ENCODE measurements at places on chromosomes 13 and 19.
A peak's percentile ranks its signal among the peaks of the same experiment; 100 is the strongest.

- no peak for DNase-seq
These were observed 269.3 kb downstream of the UQCRFS1 start for GRCh38 chr19:28943651-28944050.

DNA sequence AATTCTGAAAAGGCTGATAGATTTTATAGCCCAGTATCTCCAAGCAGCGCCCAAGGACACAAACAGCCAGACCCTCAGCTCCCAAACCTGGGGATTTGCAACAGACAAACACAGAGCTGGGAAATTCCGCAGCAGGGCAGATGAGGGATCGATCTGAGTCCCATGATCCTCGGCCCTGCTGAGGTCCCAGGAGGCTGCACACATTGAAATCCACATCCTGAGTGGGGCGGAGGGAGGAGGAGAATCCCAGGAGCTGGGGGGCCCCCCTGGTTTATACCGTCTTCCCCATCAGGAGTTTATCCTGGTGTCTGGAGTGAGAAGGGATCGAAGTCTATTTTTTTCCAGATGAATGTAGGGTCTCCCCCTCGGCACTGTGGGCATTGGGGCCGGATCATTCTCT lies 49.3 kb downstream of the GNG7 start:
- DNase-seq: no peak

- peak; percentile 53 for DNase-seq
These were observed 9.1 kb upstream of the DPP9 start for GRCh38 chr19:4732680-4733114.

GRCh38 chr19:11023016-11023415 lies 62.2 kb downstream of the SMARCA4 start:
- no peak for DNase-seq

DNA sequence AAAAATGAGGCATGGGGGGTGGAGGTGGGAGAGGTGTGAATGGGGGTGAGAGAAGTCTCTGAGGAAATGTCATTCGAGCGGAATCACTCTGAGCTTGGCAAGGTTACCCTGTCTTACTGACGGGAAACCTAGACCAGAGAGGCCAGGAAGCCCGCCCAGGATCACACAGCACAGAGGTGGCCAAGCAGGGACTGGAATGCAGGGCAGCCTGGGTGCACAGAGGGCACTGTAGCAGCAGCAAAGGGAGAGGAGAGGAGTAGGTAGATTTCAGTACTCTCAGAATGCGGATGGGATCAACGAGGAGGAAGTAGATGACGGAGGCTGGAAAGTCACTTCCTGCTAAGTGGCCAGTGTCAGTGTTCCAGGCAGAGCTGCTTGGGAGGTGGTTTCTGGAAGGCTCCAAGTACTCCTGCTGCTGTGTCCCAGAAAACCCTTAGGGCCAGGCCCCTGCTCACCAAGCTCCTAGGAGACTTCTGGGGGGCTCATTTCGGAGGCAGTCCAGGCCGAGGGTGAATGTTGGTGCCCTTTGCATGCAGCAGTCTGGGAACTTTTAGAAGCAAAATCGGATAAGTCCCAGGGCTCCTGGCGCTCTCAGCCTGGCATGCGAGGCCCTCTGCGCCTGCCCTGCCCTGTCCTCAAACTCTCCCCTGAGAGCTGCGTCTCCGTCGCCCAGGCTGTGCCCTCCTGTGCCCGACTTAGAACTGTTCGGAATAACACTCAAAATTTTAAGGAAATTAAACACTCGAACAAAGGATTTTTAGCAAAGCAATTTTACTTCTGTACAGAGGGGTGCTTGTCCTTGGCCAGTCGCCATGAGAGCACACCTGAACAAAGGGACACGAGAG lies 33.5 kb downstream of the DNM2 start:
- no peak for DNase-seq

DNA sequence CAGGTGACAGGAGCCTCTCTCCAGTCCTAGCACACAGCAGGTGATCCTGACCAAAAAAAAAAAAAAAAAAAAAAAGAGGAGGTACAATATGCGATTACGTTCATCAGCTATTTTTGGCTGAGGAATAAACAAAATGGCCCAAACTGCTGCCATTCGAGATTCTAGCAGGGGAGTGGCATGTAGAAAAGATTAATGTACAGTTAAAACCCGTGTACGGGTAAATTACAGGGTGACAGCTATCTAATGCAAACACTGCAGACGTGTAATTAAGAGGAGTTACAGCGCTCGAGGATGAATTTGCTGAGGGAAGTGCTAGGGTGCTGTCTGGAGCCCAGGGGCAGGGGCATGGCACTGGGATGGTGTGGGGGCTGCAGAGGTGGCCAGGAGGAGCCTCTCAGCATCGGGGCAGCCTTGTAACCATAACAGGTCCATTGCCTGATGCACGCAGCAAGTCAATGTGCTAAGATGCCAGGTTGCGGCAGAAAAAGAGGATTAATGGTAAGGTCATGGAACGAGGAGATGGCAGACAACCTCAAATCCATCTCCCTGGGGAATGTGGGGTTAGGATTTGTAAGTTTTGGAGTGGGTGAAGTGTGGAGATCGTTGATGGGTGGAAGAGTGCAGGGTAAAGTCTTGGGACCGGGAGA lies 17.4 kb downstream of the CHST8 start:
- no peak for DNase-seq

- no peak for DNase-seq
These were observed 172.3 kb upstream of the TSC22D1 start for GRCh38 chr13:44748439-44748838.

DNA sequence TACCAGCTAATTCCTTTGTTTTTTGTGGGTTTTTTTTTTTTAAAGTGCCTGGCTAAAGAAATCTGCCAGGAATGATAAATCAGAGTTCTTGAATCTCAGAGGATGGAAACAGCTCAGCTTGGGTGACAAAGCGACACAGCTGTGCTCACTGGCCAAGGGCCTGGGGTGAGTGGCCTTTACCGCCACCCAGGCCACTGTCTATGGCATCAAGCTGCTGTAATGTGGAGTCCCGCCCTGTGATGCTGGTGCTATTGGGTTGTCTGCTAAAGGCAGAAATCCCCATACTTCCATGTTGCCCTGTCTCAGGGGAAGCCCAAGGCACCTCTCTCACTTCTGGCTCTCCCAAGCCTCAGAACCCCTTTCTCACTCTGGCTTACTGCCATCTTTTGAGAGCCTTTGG lies 82.6 kb upstream of the FARP1 start:
- DNase-seq: no peak

DNA sequence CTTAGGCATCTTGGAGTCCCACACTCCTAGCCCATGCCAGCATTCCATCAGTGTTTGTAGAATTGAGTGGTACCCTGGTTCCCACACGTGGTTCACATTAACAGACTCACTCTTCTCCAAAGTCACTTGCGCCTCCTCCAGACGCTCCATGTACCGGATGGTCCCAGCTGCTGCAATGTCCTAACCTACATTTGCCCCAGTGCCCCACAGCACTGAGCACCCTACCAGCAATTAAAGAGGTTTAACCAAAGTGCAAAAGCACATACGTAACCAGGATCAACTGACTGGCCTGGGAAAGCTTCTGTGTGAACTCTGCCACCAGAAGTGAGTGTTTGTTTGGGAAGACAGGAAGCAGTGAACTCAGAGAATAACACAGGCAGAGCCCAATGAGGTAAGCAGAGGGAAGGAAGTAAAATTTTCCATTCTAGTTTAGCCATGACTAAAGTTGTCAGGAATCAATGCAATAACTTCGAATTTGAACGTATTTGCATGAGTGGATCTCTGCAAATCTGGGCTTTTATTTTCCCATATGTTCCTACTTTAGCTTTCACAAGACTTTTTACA lies 7.3 kb upstream of the MEDAG start:
- no peak for DNase-seq

All from activated naive CD4-positive, alpha-beta T cell treated with Interleukin-2 at 50 U/mL for 16 hours (primary cell).